ENCODE measurements at places on chromosomes 5 and 9. TPM values are rescaled to one million over a fixed set of nuclear protein-coding genes. Genes with fewer than 3 reads are reported as not detected.
A peak's percentile ranks its signal among the peaks of the same experiment; 100 is the strongest.

GRCh38 chr9:14747111-14747510, 24.6 kb upstream of the CER1 start:
- no peak for DNase-seq

MCC gene
- polyA plus RNA-seq: 0.13 TPM

GRCh38 chr9:70428781-70429180, 14.3 kb upstream of the KLF9 start:
- DNase-seq: no peak

ADRB2 gene
- polyA plus RNA-seq: 2.6 TPM

F2RL1 gene
- 0.04 TPM for polyA plus RNA-seq

DNA sequence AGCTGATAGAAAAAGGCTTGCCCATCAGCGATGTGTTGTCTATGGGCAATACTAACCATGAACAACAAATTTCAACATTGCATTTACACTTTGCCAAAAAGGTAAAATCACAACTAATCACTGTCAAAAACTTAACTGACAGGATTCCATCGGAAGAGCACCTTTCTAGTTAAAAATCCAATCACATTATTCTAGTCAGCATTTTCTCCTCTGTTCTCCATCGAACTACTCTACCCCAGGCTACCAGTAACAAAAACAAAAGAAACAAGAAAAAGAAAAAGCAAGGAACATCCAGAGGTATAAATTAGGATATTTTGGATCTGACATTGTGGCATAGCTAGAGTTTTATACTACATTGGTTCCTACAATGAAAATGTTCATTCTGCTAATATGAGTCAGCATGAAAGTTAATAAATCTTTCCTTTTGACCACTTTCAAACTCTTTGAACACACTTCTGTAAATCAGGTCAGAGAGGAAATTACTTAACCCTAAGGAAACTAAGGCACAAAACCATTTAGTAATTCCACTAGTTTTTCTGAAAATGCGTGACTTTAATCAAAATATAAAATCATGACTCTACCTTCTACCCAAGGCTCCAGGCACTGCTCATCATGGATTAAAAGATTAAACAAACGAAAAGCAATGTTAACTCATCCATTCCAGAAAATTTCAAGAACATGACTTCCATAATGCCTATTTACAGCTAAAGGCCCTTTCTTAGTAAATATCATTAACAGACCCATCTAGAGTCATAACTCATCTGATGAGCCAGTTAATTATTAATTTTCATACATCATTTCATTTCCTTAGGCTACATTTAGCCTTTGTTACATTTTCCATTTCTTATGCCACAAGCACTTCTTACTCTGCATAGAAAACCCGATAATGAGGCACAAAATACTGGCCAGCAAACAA, 10.2 kb downstream of the GLIS3 start:
- no peak for DNase-seq

DNA sequence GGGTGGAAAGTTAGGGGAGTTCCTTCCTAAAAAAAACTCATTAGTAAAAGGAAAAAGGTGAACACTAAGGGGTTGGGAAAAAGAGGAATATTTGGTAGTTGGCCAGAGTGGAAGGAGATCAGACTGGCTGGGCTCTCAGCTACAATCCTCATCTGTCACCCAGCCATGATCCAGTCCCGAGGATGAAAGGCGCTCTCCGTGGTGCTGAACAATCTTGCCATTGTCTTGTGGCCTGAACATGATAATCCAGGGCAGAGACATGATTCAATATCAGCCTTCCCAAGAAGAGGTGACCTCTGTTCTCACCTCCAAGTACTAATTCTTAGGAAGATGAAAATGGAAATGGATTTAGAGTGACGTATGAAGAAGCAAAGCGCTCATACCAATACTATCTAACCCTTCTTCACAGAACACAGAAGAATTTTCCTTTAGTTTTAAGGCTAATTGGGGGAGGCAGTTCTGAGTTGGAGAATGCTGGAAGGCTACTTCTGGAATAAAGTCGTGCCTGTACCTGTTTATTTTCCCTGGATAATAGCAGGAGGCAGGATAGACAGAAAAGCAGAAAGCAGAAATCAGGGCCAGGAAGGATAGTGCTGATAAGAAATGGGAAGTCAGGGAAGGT, 36.6 kb upstream of the MYORG start:
- DNase-seq: no peak

ALDH1A1 gene
- 0.06 TPM for polyA plus RNA-seq

DNA sequence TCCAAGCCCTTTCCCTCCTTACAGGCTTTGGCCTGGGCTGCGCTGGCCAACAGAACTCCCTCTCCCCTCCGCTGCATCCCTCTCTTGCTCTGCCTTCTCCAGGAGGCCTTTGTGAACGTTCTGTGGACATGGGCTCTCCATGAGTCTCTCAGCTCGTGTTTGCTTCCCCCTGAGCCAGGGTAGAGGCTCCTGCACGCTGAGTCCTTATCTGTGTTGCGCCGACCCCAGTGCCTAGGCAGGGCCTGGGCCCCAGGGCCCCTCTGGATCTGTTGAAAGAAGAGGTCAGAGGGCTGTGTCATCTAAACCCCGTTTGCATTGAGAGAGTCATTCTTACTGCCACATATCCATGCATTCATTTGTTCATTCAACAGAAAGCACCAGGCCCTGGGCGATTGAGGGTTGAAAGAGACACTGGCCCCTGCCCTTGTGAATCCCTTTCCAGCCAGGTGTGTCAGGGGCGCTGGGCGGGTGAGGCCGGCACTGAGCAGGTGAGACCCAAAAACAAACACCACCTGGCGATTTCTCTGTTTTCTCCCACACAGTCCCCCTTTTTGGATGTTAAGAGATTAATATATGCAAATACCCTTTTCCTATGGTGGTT, 111.2 kb upstream of the IER5L start:
- no peak for DNase-seq

GRCh38 chr5:168916852-168917251, 337.7 kb upstream of the PANK3 start:
- DNase-seq: no peak

DIPK1B gene
- 9.6 TPM for polyA plus RNA-seq

DNA sequence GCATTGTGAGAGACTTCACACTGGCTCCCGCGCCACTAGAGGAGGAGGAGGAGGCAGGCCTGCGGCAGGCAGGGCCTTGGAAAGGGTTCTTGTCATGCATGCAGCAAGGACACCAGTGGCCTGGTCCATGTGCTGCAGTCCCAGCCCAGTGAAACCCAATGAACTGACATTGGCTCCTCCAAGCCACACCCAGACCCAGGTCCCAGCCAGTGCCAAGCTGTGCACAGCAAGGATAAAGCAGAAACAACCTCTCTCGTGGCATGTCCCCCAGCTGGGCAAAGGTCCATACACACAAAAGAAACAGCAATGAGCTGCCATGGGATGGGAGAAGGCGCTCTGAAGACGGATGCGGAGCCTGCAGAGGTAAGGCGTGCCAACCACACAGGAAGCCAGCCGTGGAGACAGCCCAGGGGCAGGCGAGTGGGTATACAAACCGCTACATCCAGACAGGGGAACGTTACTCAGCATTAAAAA, 89.2 kb downstream of the SEMA4D start:
- DNase-seq: peak; percentile 52

SCAI gene
- polyA plus RNA-seq: 4.8 TPM

PFN3 gene
- polyA plus RNA-seq: not detected

GRCh38 chr5:173572431-173573125, 43.9 kb downstream of the BOD1 start:
- DNase-seq: no peak

- DNase-seq: no peak
These were observed 69.3 kb downstream of the MAMDC2 start for GRCh38 chr9:70112981-70113380.

DNA sequence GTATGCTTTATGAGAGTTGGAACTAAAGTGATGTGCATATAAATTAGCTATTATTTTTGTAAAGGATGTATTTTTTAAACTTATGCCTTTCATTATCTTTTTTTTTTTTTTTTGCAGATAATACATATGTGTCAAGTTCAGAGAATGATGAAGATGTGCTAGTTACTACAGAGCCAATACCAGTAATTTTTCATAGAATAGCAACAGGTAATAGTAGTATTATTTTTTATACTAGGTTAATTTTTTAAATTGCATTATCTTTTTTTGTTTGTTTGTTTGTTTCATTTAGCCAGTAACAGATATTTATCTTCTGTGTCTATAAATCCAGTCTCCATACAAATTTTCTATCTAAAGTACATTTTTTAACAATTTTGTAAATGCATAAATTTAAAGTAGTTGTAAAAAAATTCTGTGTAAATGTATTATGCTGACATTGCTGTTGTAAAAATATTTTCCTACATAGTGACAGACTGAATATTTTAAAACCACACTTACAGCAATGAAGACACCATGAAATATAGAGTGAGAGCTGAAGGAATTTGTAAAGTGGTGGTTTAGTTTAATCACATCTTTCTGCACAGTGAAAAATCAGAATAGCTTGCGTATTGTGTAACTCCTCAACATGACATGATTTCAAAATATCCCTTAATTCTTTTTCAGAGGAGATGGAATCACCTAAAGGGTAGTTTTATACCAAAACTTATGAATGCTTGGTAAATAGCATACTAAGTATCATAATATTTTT, 93.3 kb downstream of the PARP8 start:
- DNase-seq: no peak

- DNase-seq: no peak
These were observed 145.4 kb downstream of the KCTD16 start for GRCh38 chr5:144315994-144316634.

DNA sequence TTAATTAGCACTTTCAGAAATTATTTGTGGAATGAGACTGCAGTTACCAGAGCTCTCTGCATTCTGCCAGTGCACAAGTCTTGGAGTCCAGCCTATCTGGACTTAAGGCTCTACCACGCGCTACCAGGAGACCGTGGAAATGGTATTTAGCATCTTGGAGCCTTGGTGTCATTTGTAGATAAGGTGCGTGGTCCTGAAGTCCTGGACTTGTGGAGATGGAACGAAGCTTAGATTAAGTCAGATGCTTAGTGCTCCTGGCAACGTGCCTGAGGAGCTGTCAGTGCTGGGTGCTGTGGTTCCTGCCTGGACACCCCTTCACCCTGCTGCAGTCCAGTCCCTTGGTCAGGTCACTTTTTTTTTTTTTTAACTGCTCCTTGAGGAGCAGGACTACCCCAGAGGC, 59.7 kb downstream of the RCL1 start:
- DNase-seq: no peak

DNA sequence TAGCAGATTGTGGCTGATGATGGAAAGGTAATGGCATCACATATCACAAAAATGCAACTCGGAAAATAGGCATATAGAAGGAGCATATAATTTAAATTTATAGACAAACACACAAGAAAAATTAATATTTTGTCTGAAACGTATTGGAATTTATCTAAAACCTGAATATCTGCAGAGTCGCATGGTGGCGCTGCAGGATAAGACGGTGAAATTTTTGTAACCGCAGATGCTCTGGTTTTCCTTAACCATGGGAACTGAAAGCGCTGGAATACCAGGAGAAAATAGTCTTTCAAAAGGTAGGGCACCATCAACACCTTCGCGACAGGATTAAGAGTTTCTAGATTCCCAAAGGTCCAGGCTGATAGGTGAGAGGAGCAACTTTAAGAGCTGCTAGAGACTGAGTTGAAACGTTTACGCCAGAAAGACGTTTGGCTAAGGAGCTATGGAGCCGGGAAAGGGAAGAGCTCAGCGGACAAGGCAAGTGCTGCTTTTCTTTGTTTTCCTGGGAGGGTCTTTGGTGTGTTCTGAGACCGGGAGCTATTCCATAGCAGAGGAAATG, 11.0 kb upstream of the PCDHB15 start:
- no peak for DNase-seq

CTXN3 gene
- polyA plus RNA-seq: not detected

- DNase-seq: no peak
These were observed 188.3 kb downstream of the OLFM1 start for GRCh38 chr9:135275571-135276289.

DNA sequence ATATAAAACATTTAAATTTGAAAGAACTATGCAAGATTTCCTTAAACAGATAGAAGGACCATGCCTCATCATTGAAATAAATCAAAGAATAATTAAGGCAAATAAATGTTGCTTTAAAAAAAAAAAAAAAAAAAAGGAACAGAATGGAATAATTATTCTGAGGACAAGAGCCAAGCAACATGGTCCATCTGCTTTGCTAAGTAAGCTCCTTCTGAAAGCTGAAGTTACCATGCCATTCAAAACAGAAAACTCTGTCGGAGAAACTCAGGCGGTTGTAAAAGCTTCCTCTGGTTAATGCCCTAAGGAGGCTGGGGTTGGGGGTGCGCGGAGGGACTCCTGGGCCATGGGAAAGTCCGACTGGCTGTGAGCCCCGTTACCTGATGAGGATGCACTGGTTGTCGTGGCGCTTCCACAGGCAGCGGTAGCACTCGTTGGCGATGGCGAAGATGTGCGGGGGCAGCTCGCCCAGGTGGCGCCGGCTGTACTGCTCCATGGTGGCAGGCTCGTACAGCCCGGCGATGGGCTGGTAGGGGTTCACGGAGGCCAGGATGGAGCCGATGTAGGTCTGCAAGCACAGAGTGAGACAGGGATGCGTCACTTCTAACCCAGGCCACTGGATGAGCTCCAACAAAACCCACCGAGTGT, 141.7 kb downstream of the MYO10 start:
- no peak for DNase-seq

All from B cell (primary cell).